Esophagus squamous epithelium (tissue), 5 donors: ENCODE measurements at places on chromosomes 3 and 15.

- DNase-seq, result no peak
Observed at GRCh38 chr3:182182531-182182968, 470.8 kb downstream of the SOX2 start.

DNA sequence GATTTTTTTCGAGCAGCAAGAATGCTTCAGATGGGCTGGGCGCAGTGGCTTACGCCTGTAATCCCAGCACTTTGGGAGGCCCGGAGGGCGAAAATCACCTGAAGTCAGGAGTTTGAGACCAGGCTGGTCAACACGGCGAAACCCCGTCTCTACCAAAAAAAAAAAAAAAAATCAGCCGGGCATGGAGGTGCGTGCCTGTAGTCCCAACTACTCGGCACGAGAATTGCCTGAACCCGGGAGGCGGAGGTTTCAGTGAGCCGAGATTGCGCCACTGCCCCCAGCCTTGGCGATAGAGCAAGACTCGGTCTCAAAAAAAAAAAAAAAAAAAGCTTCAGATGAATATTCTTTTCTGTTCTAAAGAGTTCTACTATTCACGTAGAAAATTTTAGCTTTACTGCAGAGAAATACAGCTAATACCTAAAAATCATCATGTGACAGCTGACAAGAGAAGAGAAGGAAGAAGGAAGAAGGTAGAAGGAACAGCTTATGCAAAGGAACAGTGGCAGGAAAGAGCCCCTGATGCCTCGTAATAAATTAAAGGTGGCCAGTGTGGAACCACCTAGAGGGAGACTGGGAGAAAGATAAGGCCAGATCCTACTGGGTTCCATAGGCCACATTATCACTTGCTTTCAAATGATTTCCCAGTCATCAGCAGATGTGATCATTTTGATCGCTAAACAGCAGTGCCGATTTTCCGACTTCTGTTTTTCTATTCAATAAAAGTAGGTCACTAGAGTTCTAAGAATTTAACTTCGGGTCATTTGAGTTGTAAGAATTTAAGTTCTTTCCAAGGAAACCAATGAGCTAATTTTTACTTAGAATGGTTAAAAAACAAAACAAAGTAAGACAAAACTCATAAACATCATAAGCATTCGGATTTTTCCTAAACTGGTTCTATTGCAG is 1.5 kb downstream of the CMTM6 start:
- DNase-seq, result no peak

GRCh38 chr3:106130384-106131198 is 261.8 kb upstream of the CBLB start:
- DNase-seq, result no peak

DNA sequence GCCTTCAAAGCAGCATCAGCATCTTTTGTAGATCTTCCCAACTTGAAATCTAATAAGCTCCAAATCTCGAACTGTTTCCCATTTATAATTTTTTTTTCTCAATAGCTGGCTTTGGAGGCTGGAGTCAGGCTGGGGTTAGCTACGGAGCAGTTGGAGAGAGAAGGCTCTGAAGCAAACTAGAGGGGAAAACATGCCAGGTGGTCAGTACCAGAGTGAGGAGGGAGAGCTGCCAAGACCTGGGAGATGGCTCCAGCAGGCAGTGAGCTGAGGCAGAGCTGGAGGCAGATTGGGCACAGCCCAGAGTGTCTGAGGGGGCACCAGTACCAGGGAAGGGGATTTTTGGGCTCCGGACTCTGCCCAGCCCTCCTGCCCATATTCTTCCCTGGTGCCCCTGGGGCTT is 311.2 kb downstream of the RPLP1 start:
- DNase-seq, result no peak

DNA sequence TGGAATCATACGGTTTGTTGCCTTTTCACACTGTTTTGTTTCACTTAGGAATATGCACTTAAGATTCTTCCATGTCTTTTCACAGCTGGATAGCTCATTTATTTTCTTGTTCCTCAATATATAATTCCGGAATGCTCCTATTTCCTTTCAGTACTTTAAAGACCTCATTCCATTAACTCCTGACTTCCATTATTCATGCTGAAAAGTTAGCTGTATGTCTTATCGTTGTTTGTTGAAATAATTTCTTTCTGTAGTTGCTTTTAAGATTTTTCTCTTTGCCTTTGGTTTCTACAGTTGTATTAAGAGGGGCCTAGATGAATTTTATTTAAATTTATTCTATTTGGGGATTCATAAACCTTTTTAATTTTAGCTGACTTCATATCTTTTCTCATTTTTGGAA is 122.2 kb downstream of the ANXA2 start:
- DNase-seq, result no peak

DNA sequence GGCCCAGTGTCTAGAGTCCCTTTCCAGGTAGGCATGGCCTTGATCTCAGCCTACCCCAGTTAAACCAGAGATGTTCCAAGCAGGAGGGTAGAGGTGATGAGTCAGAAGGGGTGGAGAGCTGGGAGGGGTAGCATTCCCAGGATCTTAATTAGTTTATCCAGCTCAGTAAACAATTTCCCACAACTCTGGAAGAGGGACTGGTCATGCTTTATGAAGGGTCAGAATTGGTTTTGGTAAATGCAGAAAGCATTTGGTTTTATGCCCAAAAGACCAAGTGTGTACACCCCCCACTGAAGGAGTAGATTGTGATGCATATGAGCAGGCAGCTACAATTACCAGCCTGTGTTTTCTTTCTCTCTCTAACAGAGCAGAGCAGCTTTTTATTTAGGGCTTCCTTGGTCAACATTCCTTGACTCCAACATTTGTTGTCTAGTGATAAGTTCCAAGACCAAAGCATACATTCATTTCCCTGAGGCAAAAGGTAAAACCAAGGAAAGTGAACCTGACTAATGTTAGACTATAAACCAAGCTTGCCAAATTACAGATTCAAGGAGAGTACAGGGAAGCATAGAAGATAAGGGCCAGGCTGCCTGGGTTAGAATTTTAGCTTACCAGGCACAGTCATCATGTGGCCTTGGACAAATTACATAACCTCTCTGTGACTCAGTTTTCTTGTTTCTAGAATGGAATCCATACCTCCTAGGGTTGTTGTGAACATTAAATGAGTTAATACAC is 17.6 kb downstream of the EXOSC7 start:
- DNase-seq, result no peak

DNA sequence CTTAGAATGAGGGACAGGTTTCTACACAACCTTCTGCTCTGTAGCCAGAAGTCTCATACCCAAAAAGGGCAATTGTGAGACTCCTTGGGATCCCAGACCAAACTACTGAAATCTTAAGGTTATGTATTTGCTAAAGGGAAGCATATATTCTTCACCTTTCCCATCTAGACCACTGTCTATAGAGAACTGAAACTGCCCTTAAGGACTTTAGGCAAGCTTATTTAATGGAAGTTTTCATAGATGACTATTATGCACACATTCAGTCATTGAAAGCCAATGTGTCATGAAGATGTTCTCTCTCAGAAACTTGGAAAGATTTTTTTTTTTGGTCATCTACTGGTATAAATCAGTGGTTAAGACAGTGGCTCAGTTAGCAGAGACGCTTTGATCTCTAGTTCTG is 365.3 kb downstream of the MCTP2 start:
- no peak for DNase-seq

DNA sequence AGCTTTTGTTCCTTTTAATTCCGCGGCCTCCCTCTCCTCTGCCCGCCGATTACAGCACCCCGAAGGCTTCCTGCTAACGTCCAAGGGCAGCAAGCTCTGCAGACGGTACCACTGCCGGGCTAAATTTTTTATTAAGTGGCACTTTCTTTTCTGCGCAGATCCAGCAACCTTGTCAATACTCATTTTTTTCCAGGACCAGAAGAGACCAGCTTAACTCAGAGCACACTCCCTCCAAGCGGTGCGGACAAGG is 542 bp upstream of the MEIS2 start:
- DNase-seq, result no peak

DNA sequence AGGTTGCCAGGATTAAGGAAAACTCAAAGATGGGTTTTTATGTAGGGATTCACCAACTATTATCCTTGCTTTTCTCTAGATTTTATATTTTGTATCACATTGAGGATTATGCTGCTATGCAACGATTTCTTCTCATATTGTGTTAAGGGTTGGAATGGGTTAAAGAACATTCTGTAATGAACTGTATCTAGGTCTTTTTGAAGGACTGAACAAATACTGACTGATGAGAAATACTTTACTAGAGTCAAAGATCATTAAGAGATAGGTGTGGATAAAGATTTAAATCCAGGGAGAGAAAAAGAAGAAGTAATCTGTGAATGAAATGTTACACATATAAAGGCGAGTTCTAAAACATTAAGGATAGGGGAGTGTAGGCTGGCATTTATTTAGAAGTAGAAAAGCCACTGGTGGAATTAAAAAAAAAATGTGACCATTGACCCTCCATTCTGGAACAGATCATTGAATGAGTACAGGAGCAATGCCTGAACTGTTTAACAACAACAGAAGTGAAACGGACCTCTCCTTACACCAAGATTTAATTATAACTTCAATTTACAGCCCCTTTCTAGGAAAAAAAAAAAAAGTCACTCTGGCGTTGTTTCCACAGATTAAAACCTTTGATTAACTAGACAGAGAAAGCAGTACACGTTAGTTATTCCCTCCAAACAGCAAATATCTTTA is 39.2 kb downstream of the PROS1 start:
- DNase-seq, result no peak

DNA sequence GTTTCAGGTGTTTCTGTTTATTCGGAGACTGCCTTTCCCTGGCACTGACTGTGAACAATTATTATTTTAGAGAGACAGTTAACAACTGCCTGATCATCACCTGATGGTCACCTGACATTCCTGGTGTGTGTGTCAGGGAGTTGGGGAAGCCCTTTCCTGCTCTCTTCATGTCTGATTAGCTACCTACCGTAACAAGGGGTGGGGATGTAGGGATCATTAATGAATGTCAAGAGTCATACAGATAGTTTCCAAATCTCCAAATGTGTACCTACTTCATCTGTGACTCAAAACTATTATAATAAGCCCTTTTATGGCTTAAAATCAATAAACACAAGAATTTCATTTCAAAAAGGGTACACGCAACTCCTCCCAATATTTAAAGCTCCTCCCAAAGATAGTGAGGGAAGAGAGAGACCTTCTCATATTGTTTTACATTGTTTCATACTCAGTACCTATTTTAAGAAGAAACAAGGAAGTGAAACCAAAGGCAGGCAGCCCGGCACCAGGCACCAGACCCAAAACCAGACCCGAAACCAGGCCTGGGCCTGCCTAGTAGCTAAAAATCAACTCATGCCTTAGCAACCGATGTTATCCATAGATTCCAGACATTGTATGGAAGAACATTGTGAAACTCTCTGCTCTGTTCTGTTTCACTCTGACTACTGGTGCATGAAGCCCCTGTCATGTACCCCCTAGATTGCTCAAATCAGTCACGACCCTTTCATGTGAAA is 844.9 kb upstream of the ALCAM start:
- DNase-seq, result no peak

DNA sequence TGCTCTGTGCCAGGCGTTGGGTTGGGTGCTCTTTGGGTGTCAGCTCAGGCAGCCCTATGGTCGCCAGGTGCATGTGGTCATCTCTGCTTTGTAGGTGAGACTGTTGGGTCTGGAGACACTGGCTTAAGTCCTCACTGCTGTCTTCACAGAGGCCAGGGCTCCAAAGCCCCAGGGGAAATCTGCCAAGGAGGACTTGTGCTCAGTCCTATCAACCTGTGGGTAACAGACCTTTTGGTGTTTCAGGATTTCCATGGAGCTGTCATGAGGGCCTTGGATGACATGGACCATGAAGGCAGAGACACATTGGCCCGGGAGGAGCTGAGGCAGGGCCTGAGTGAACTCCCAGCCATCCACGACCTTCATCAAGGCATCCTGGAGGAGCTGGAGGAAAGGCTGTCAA is 50.1 kb upstream of the NR2C2 start:
- DNase-seq, result no peak

DNA sequence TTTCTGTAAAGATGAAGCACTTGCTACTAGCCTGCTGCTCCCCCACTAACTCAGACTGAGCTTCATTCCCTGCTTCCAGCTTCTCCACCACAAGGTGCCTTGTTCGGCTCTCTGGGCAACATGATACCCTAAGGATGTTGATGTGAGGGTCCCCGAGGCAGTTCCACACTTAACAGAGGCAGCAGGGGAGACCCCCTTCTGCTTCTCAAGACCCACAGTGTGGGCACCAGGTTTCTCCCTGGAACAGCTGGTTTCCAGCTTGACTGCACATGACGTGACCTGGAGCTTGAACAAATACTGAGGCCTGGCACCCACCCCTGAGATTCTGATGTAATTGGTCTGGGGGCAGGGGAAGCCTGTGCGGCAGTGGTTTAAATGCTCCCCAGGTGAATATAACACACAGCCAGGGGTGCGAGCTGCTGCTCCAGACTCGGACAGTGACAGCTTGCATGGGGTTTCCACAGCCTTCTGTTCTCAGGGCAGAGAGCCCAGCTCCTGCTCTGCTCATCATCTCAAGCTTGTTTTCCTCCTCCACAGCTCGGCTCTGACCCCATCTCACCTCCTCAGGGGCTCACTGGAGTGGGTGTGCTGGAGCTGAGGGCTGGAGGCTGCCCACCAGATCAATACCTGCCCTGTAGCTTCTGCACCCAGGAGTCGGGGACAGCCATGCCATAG is 95.0 kb upstream of the HACD2 start:
- DNase-seq, result no peak

GRCh38 chr3:13026534-13026933 is 46.7 kb downstream of the IQSEC1 start:
- DNase-seq, result no peak

DNA sequence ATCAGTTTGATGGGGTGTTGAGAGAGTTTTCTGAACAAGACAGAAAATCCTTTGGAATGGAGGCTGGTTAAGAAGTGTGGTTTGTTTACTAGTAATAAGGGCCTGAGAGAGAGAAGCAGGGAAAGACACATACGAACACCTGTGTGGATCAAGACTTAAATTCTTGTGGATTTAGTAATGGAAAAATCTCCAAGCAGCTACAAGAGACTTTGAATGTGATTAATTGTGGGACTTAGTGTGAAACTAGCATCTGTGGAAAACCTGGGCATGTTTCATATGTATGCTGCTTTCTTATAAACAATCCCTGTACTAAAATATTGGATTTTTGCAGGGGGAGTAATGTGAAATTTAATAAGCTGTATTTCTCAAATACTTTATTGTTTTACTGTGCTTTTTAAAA is 399.1 kb downstream of the SI start:
- no peak for DNase-seq
